ENCODE measurements at places on chromosomes 6 and 20.

DNA sequence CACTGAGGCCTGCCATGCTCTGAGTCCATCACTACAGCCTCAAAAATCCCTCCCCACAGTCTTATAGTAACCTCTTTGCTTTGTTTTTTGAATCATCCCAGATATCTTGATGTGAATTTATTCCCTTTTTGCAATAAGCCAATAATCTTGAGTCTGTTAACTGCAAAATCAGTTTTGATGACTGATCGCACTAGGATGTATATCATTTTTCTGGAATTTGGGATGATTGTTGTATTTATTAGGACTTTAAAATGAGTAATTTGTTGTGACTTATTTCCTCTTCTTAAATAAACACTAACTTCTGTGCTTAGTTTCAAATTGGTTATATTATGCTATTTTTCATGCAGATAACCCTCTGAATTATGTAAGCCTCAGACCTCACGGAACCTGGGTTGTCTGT, 5.6 kb downstream of the CST4 start:
- no peak for DNase-seq

GRCh38 chr6:7759320-7759719, 33.4 kb downstream of the BMP6 start:
- no peak for DNase-seq

DNA sequence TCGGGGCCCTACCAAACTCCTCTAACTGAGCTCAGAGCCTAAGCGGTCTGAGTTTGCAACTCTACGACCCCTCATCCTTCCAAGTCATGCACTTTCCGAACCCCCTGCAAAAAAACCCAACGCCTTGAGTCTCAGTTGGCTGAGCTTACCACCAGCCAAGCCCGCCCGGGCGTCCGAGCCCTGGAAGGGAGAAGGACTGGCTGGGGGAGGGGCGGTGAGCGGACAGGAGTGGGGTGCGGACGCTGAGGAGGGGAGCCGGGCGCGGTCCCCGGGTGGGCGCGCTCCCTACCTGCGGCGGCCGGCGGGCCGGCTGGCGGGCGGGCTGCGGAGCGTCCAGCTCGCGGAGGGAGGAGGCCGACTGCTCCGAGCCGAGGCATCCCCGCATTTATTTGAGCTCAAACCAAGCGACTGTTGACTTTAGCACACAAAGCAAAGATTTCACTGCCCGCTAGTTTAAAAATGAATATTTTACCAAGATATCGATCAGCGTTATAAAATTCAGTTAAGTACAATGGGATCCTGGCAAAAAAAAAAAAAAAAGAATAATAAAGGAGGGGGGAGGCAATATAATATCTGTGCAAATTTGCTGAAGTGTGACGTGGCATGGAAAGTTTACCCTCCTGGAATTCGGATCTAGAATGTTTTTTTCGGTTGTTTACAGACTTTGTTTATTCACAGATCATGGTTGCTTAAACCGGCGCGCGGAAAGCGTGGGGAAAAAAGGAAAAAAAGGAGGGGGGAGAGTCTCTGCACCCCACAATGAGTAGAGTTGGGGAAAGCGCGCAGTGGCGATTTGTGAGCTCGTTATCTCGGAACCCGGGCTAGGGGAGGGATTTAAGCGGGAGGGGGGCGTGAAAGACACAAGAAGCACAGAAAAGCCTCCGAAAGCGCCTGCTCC, 5.9 kb downstream of the FOXA2 start:
- no peak for DNase-seq

- DNase-seq: no peak
Measured at GRCh38 chr6:3006476-3006875, 6.8 kb downstream of the NQO2 start.

- DNase-seq: peak; percentile 6
Measured at GRCh38 chr6:52284131-52284459, 447 bp downstream of the MCM3 start.

GRCh38 chr6:110217266-110217665, 37.0 kb downstream of the CDC40 start:
- peak; percentile 7 for DNase-seq

- DNase-seq: peak; percentile 44
Measured at GRCh38 chr6:145963216-145964068, 716 bp downstream of the SHPRH start.

DNA sequence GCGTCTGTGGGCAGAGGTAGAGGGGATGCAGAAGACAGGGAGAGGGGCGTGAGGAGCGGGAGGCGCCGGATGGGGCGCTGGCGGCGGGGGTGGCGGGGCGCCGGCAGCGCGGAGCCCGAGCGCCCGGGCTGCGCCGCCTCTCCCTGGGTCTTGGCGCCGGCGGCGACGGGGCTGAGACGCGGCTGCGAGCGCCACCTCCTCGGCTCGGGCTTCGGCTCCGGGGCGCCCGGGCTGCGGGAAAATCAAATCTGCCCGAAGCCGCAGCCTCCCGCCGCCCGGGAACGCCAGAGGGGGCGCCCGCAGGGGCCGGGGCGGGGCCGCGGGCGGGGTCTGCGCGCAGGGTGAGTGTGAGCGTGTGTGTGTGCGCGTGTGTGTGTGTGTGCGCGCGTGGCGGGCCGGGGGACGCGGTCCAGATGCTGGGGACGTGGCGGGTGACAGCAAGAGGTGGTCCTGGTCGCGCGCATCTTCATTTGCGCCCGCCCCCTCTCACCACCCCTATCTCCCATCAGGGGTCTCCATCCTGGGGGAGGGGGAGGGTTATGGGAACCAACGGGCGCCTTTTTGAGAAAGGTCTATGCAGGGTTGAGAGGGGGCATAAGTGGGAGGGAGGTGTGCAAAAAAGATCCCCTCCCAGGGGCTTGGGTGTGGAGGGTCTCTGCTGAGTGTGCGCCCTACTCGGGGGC, 646 bp upstream of the CPNE5 start:
- DNase-seq: peak; percentile 16

DNA sequence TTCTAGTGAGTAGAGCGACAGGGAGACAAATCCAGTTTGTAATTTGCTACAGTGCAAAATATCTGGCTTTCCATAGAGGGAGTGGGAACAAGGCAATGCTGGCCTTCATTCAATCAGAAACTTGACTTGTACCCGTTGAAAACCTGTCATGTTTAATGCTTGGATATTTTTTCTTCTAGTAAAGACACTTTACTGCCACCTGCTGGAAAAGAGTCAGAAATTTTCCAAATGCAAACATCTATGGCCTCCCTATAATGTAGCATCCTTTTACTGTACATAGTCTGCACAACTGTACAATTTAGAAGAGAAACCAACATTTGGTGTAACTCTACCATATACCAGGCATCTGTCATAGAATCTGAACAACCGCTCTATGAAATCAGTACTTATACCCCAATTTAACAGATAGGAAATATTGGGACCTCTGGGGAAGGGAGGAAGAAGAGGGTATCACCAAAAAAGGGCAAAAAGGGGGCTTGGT, 16.7 kb upstream of the TBC1D20 start:
- DNase-seq: peak; percentile 65

- DNase-seq: peak; percentile 84
Measured at GRCh38 chr6:42026540-42026939, 23.8 kb upstream of the TAF8 start.

DNA sequence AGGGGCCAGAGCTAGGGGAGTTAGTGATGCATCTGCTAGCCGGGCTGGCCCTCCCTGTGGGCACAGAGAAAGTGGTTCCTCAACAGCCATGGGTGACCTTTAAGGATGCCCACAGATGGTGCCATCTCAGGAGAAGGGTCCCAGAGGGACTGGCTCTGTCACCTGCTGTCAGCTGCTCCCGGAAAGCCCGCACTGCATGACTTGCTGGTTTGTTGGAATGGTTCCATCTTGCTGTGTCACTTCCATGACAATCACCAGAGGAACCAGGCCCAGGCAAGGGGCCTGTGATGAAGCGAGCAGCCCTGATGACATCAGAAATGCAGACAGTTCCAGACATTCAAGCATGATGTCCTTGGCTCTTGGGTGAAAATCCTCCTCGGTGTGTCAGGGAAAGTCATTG, 125.2 kb downstream of the PHACTR3 start:
- no peak for DNase-seq

GRCh38 chr20:58306421-58307261, 2.9 kb upstream of the RAB22A start:
- peak; percentile 97 for DNase-seq

DNA sequence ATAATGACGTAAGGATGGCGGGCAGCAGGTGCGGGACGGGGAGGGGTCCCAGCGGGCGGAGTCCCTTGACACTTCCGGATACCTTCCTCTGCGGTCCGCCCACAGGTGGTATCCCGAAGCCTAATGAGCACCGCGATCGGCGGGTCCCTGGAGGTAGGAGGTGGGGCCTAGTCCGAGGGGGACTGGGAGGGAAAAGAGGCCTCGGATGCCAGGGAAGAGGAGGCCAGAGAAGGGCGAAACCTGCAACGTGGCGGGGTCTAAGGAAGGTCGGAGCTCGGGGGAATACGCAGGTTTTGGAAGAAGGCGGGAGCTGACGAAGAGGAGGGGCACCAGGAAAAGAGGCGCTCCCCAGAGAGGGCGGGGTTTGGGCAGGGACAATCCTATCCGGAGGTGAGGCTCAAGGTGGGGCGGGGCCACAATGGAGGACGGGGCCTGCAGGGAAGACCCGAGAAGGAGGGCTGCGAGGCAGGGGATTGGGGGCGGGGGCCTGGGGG, 3.7 kb downstream of the PRSS16 start:
- DNase-seq: no peak

- no peak for DNase-seq
Measured at GRCh38 chr6:147820520-147820919, 312.0 kb downstream of the SAMD5 start.

DNA sequence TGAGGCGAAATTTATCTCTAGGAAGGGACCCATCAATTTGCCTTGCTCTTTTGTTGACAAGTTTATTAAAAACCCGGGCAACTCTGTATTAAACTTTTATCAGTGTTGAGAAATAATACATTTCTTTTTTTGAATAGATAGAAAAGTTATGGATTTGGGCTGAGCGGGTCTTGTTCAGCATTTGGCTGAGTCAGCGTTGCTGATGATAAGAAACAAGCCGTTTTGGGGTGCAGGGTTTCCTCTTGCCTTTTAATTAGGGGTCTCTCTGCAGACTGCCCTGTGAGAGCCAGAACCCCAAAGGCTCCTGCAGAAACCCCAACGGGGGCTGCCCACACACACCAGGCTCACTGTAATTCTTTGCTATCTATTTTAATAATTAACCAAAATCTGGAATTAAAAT, 82.1 kb upstream of the SLCO4A1 start:
- DNase-seq: no peak

DNA sequence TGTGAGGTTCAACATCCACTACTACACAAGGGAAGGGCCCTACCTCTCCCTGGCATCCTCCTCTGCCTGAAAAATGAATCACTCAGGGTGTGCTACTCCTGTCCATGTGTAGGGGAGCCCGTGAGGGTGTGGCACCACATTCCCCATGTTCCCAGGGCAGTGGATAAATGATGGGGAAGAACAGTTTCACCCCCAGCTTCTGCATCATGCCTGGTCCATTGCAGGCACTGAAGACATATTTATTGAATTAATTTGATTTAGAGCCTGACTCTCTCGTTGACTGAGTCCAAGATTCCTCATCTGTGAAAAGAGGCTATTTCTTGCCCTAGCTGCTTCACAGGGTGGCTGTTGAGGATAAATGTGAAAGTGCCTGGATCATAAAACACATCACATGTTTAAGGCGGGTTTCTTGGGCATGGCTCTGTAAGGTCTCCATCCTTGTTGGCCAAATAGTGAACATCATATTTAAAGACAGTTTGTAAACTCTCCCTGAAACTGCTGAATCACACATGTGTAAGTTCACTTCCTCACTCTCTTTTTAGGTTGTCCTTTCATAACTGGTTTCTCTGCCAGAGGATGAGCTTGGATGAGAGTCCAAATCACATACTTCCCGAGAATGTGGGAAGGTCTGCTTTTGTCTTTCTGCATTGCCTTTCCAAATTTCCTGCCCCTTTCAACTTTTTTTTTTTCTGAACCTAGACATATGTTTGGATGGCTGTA, 79.7 kb upstream of the FYN start:
- peak; percentile 70 for DNase-seq

DNA sequence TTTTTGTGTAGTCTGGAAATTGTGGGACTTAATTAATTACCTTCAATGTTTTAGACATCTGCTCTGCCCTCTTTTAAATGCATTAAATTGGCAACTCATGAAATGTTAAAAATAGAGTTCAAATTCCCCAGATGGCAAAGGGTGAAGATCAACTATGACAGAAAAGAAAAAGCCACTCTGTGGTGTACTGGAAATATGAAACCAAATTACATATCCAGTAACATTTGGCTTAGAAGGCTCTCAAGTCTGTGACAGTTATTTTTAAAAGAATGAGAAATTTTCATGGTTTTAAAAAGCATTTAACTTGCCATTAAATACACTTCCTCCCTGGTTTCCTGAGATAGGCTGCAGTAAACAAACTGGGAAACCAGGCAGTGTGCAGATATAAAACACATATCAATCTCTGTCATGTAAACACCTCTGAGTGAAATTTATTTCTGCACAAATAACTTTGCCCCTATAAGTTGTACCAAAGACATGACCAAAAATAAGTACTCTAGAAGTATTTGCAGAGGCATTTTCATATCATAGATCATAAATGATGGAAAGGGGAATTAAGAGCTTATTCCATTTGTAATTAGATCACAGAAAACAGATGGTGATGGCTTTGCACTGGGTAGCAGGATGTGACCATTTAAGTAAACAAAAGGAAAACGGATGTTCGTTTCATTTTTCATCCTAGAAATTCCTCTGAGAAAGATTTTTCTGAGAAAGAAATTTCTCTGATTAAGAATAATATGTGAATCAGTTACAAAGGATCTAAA, 360.1 kb downstream of the SAMD5 start:
- DNase-seq: no peak

GRCh38 chr20:57459278-57459677, 65.7 kb downstream of the CTCFL start:
- DNase-seq: no peak

GRCh38 chr6:170140129-170140528, 150.7 kb downstream of the DLL1 start:
- DNase-seq: no peak

- DNase-seq: no peak
Measured at GRCh38 chr6:75135450-75135849, 70.4 kb downstream of the COL12A1 start.

- no peak for DNase-seq
Measured at GRCh38 chr20:22993823-22994222, 41.3 kb upstream of the SSTR4 start.

DNA sequence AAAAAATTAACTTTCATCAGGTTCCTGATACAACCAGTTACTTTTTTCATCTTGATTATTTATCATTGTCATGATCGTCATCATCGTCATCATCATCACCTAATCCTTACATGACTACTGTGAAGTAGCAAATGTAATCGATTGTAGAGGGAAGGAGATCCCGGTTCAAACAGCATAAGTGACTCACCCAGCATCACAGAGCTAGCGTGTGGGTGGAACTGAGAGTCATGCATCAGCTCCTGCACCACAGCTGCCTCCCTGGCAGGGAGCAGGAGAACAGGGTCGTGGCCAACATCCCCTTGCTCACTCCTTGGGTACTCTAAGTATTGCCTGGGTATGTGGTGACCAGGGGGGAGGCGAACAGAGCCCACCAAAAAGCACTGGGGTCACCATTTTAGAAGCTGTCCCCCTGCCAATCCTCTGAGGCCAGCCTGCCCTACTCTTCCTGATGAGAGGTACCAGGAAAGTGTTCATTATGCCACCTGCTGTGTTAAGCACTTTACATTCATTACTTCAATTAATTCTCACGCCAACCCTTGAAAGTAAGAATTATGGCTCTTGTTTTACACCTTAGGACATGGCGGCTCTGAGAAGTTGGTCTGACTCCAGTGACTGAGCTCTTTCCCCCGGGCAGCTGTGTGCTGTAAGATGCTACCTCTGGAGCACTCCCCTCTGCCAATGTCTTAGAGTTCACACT, 425.2 kb downstream of the CD83 start:
- DNase-seq: peak; percentile 82

GRCh38 chr6:142537612-142538478, 236.0 kb downstream of the ADGRG6 start:
- DNase-seq: no peak

GRCh38 chr20:37543828-37544227, 16.2 kb upstream of the BLCAP start:
- peak; percentile 36 for DNase-seq

Data from inflammatory macrophage treated with lipopolysaccharide for 4 hours (primary cell).